ENCODE measurements at places on chromosomes 2 and 18.

DNA sequence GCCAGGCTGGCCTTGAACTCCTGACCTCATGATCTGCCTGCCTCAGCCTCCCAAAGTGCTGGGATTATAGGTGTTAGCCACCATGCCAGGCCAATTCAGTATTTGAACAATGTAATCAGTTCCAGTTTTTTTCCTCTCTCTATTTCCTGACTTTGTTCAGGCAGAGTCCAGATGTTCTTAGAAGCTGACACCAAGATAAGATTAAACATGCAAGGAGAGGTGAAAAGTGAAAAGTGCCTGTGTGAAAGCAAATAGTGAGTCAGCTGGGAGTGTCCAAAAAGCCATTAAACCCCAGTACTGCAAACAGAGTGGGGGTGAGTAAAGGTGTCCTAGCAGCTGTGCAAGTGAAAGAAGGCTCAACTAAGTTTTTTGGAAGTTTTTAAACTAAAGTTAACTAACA is 231.5 kb downstream of the PTH2R start:
- no peak for DNase-seq

DNA sequence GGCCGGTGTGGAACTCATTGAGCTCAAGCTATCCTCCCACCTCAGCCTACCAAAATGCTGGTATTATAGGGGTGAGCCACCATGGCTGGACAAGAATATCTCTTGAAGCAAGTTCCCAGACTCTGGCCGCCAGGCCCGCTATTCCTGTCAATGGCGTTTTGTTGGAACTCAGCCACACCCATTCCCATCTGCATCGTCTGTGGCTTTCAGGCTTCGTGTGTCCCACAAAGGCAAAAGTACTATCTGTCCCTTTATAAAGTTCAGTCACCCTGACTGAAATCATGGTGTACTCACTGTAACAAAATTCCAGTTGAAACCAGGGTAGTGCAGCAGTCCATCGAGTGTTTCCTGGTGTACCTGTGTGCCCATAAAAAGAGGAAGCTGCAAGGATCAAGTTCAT is 96.7 kb downstream of the SH3BP4 start:
- no peak for DNase-seq

- DNase-seq: no peak
Measured at GRCh38 chr2:177708106-177708505, 315.5 kb downstream of the AGPS start.

GRCh38 chr2:197306696-197307040 is 3.9 kb downstream of the ANKRD44 start:
- no peak for DNase-seq

GRCh38 chr2:153477636-153478288 is 800 bp downstream of the RPRM start:
- DNase-seq: no peak

GRCh38 chr2:7595206-7595605 is 678.0 kb downstream of the RNF144A start:
- DNase-seq: no peak

DNA sequence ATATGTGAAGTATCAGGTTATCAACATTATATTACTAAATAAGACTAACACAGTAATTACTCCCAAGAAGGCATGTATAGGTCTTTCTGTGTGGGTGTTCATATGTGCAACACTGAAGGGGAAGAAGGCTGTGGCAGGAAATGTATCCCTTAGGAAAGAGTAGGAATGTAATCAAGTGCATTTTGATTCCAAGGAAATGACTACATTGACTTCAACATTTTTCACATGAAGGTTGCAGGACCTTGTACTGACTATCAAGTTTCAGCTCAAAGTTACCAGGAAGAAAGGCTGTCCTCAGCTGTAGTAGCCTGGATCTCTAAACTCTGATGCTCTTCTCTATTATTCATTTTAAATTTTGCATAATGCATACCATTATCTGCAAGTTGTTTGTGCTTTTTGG is 680.8 kb downstream of the NYAP2 start:
- DNase-seq: no peak

- DNase-seq: no peak
Measured at GRCh38 chr2:114550364-114550763, 107.9 kb downstream of the DPP10 start.

DNA sequence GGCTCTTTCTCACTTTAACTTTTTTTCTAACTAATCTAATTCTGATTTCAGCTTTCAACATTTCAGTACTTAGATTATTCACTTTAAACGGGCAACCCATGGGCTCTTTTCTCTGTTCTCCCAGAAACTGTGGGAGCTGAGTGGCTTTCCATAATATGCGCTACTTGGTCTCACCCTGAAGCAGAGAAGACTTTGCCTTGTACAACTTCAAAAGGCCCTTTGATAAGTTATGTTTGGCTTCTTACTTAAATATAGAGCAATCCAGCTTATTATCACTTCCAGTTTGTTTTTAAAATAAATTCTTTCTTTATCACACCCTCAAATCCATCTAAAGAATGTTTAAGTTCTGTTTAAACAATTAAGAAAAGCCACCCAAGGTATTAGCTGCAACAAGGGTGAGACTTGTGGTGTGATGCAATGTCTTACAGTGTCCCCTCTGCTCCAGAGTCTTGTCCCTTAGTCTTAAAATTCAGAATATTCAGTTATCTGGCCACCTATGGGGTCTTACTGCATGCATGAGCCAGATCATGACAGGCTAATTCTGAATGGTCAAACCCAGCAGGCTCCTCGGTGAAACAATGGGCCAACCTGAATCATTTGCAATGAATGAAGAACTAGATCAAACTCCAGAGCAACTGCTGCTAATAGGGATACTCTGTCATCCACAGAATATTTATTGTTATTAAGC is 38.8 kb downstream of the GCG start:
- DNase-seq: no peak

DNA sequence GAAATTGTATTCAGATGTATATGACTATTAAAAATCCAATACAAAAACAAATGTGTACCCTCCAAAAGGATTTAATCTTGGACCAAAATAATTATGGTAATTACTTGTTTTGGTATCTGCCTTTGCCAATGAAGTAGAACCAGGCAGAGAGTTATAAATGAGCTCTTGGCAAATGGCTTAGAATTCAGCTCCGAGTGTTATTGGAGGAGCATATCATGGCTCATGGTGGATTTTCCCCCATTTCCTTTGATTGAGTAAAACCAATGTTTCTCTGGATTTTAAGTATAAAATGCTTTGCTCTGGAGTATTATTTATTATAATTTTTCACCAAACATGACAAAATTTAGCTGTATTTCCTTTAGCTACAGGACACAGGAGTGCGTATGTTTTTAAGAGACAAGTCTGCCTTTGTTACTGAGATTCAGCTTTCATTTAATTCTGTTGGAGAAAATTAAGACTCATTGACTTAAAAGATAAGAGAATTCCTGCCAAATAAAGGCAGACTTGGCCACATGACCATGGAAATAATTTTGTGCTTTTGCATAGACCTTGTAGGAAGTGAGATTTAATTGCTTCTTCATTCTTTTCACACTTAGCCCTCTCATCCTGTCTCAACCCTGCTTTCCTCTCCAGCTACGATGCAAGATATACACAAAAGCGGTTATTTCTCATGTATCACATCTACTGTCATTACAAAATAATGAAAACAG is 281.0 kb upstream of the SOX11 start:
- DNase-seq: no peak

- DNase-seq: no peak
Measured at GRCh38 chr18:12843420-12844350, 40.4 kb downstream of the PTPN2 start.

- no peak for DNase-seq
Measured at GRCh38 chr2:19541884-19542283, 183.5 kb upstream of the OSR1 start.

GRCh38 chr2:17401096-17401495 is 117.1 kb downstream of the RAD51AP2 start:
- no peak for DNase-seq

DNA sequence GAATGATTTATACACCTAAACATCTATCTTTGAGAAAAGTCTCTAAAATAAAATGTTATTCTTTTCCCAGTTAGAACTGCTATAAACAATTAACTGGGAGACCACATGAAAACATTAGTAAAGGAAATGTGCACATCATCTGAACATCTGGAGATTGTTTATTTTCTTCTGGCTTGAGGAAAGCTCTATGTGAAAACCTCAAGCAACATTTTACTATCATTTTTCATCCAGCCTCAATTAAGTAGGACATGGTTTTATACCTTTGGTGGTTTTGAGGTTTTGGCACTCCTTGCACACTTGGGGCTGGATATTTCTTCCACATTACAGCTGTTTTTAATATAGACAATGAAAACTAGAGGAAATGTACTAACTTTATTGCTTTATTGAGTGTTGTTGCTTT is 609.5 kb upstream of the SLC8A1 start:
- no peak for DNase-seq

- no peak for DNase-seq
Measured at GRCh38 chr2:187297801-187298200, 150.3 kb downstream of the CALCRL start.

- DNase-seq: no peak
Measured at GRCh38 chr2:71474116-71474743, 20.9 kb downstream of the DYSF start.

DNA sequence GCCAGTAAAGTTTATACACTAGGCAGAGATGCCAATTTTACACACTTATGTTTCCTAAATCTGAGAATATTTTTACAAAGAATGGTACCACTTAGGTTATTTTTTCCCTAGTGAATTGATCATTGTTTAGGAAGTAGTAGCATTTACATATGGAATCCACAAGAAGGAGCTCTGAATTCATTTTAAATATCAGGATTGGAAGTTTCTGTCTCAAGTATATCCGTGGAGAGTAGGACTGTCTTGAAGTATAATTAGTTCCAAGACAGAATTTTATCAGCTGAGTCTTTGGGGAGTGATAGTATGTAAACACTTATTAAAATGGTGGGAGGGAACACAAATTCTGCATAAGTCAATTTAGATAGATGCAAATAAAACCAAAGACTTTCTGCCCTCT is 82.3 kb upstream of the FAM98A start:
- no peak for DNase-seq

DNA sequence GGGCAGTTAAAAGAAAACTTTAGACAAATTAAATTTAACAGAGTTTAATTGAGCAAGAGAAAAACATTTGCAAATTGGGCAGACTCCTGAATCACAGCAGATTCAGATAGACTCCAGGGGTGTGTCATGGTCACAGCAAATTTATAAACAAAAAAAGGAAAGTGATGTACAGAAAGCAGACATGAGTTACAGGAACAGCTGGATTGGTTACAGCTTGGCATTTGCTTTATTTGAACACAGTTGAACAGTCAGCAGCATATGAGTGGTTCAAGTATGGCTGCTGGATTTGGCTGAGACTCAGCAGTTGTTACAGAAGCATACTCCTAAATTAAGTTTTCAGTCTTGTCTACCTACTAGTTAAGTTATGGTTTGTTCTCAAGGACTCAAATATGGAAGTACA is 82.3 kb upstream of the NYAP2 start:
- no peak for DNase-seq

DNA sequence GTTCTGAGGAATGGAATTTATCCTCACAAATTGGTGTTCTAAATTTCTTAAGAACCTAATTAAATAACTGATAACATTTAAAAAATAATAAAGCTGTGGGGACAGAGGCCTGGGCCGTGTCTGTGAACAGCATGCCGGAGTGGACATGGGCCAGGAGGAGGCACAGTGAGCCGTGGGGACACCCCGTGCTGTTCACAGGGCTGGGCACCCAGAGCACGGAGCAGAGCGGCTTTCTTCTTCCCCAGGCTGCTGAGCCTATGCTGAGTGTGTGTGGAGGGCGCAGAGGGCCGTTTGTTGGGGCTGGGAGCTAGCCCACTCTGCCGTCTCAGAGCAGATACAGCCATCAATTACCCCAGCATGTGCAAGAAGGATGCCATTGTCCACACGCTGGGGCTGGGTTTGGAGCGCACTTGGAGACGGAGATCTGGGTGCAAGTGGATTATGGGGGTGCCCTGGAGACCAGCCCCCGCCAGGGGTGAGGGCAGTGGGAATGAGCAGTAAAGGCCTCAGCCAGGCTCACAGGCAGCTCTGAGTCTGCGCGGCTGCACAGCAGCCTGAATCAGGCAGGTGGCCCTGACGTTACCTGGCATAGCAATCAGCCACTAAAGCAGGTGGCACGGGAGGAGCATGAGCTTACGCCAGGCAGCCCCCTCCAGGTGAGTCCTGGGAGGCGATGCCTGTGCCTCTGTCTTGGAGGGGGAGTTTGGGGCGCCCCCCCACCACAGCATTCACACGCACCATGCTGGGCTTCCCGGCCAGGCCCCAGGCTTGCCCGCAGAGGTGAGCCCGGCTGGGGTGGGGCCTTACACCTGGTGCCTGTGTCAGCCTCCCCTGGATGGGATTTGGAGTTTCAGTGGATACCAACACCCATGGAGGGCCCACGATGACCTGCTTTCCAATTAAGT is 52.1 kb upstream of the SLC66A3 start:
- no peak for DNase-seq

DNA sequence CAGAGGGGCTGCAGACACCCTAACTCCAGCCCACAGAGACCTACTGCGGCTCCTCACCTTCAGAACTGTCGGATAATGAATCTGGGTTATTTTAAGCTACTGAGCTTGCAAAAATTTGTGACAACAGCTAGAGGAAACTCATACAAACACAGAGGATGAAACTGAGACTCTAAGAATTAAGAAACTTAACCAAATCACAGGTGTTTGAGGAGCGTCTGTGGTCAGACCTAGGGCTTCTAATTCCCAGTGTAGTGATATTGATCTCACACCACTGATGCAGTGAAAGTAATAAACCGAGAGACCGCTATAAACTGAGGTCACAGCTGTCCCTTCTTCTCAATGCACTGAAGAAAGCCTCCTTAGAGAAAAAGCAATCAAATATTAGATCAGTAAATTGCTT is 110.1 kb downstream of the RGPD3 start:
- DNase-seq: no peak

- DNase-seq: no peak
Measured at GRCh38 chr2:80515964-80516363, 211.4 kb upstream of the LRRTM1 start.

DNA sequence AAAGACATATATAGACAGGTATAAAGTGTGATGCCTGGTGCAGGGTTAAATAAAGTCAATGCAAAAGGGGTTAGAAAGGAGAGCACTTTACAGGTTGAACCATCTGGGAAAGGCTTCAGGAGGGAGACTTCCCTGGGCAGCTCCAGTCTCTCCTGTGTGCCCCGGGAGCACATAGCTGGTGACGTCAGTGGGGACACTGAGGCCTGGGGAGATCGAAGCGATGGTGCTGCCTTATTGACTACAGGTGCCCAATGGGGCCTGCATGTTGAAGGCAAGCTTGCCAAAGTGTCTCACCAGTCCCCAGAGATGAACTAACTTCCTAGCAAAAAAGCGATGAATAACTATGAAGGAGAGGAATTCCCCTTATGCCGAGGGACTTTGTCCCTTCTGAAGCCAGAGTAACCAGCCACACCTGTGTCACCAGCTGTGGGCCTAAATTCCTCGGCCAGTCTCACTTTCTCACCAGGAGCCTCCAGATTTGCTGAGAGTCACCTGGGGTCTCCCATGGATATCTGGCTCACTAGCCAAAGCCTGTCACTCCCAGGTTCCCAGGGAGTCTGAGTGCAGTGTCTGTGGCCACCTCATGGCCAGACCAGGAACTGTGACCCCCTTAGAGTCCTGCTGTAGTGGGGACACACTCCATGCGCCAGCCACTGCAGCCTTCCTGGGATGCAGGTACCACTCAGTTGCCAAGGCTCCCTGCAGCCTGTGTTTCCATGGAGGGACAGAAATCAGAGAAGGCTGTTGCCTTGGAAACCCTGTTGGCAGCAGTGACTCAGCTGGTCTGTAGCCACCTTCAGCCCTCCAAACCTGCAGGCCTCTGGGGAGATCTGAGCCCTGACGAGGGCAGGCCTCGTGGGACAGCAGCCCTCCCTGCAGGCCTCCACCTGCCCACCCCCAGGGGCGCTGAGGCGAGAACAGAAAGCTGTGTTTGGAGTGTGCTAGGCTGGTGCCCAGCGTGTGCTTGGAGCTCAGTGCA is 128.7 kb downstream of the CTIF start:
- DNase-seq: no peak

All from activated CD4-positive, alpha-beta T cell treated with anti-CD3 and anti-CD28 coated beads, Interleukin-2, amount 50 U/mL, for 4 hours (primary cell).